ENCODE measurements at places on chromosomes 7 and 10.

GRCh38 chr10:34179280-34179679 lies 635.8 kb downstream of the PARD3 start:
- DNase-seq = no peak

GRCh38 chr7:45098983-45099839 lies 10.4 kb upstream of the NACAD start:
- DNase-seq = no peak

DNA sequence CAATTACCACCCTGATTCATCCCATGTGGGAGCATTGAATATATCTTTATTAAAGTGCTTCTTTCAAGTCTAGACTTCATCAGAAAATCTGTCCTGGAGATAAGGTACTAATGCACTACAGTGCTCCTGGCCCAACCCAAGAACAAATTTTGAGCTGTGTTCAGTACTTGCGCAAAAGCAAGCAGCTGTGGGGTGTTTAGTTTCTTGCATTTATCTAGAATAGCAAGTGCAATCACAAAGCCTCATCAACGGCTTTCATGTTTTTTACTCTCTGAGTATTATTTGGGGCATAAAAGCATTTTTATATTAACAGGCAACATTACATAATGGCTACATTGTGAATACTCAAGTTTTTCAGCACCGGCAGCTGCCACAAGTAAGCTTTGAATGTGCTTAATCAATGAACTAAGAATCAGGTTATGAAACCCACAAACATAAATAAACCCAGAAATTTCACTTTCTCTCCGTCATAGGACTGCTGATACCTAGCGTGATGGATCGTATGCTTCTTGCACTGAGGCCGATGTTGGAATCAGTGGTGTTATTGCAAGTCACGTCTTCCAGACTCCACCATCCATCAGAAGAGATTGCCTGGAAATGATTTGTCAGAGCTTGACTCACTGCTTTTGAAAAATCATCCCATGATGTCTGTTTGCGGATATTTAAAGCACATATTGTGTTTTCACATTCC lies 113.1 kb downstream of the CTTNBP2 start:
- no peak for DNase-seq

DNA sequence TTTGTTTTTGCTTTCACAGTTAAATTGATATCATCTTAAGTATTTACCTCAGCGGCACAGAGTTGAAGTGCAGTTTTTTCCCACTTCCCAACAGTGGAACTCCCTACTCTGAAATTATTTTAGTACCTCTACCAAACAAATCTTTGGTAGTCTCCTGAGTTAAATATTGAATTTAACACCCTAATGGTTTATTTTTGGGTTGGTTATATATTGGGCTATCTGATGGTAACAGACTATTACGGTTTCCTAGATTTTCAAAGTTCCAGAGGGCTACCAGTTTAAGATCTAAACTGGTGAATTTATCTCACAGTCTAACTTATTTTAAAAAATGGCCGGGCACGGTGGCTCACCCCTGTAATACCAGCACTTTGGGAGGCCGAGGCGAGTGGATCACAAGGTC lies 1.3 kb downstream of the ZNF277 start:
- no peak for DNase-seq

- DNase-seq = no peak
Measured at GRCh38 chr7:69450456-69450855, 147.8 kb upstream of the AUTS2 start.

DNA sequence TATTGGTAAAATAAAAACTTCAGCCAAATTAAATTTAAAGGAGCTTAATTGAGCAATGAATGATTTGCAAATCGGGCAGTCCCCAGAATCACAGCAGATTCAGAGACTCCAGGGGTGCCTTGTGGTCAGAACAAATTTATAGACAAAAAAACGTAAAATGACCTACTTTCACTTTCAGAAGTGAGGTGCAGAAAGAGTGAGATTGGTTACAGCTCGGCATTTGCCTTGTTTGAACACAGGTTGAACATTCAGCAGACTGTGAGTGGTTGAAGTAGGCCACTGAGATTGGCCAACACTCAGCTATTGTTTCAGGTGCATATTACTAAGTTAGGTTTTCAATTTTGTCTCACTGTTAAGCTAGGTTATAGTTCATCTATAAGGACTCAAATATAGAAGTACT lies 153.4 kb downstream of the BICC1 start:
- DNase-seq = no peak

- no peak for DNase-seq
Measured at GRCh38 chr10:3494838-3495230, 290.2 kb downstream of the KLF6 start.

GRCh38 chr10:100148353-100149211 lies 37.2 kb downstream of the ERLIN1 start:
- no peak for DNase-seq

- DNase-seq = no peak
Measured at GRCh38 chr7:28802450-28802849, 155.7 kb downstream of the TRIL start.

DNA sequence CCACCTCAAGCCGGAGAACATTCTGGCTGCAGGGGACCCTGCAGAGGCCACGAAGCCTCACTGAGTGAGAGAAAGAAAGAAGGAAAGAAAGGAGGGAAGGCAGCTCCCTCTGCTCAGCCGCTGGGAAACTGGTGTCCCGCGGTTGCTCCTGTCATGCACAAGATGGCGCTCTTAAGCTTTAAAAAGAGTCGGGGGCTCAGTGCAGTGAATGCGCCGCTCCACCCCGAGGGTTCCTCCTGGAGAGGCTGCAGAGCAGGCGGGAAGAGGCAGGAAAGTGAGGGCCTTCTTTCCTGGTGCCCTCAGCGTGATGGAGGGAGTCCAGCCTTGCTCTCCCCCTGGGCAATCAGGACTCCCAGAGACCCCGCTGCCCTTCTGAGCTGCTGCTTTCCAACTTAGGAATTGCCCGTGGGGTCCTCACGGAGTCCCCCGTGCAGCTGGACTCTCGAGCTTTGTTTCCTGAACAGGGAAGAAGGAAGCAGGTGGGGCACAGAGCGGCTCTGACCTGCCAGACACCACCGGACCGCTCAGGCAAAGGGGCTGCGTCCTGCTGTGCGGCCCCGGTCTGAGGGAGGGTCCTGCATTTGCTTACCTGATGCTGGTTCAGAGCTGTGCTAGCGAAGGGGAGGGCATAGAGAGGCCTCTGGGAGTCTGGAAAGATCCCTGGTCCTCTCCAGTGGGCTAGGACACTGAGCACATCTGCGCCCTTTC lies 141.9 kb upstream of the MKI67 start:
- DNase-seq = peak; percentile 6

GRCh38 chr10:70602665-70603448 lies at the start of gene PRF1:
TSS of gene PRF1 (minus strand) at chr10:70602741. CDS start at chr10:70600902, 1,839 bp downstream.
- DNase-seq = no peak

GRCh38 chr7:128007303-128007680 lies 23.9 kb downstream of the LRRC4 start:
- no peak for DNase-seq

DNA sequence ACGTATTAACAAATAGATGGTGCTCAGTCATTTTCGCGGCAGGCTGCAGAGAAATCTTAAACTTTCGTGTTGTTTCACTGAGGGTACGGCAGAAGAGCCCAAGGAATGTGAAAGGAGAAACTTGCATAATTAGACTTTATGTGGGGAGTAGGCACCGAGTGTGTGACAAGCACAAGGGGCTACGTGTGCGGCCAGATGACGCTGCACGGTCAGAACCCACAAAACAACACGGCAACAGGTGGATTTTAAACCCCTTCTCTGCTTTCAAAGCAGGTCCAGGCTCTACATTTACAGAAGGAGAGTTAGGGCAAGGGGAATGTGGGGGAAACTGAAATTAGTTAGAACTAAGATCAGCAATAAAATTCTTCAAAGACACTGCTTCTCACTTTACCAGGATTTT lies 392 bp upstream of the UCN3 start:
- DNase-seq = no peak

DNA sequence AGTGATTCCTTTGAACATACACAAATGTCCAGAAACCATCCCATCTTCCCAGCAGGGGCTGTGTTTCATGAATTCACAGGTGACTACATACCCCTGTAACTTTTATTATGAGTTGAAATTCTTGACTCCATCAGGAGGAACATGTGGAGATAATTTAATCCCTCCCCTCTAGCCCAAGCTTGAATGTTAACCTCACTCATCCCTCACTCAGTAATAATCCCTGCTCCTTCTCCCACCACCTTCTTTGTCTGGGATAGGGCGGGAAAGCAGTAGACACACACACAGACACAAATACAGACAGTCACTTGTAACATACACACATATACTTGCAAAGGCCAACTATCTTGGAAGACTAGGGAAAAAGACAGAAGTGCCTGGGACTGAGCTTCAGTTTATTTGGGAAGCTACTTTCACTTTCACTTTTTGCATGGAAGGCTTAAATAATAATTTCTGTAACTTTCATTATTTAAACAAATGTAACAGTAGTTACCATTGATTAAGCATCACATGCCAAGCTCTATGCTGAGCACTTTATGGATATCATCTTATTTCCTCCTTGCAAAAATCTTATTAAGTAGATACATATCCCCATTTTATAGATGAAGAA lies 7.3 kb downstream of the AASS start:
- no peak for DNase-seq

GRCh38 chr10:74863551-74863950 lies 37.2 kb downstream of the KAT6B start:
- no peak for DNase-seq

DNA sequence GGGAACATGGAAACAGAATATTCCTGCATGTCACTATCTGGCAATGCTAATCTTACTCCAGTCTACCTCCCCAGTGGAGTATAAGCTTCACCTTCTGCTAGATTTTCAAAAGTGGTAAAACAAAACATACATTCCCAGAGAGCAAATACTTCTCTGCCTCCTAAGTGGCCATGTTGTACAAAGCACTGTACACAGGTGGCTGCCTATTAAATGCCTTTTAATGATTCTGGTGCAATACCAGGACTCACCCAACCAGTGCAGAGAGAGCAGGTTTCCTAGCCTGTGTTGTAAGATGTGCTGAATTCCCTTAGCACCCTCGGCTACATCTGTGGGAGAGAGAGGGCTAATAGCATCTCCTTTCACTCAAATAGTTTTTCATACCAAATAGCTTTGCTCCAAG lies 684.3 kb upstream of the NRP1 start:
- no peak for DNase-seq

Data from fibroblast of the conjunctiva (primary cell).